ENCODE measurements at places on chromosomes 13 and 19.

DNA sequence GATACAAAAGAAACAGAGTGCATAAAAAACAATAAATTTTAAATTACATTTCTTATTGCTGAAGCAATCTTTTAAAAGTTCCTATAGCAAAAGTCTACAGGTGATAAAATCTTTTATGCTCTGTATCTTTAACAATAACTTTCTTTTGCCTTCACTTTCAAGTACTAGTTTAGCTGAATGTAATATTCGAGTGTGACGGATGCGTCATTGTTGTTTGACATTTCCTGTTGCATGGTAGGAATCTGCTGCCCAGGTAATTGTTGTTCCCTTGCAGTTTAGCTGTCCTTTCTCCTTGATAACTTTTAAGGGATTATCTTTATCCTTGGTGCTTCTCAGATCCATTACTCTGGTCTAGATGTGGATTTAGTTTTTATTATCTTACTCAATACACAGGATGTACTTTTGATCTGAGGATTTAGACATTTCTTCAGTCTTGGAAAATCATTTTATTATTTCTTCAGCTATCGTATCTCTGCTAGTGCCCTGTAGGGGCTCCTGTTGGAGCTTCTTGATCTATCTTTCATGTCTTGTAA, 2.1 kb upstream of the CPB2 start:
- no peak for DNase-seq

- peak; percentile 16 for DNase-seq
These were observed 13.6 kb downstream of the ARHGAP45 start for GRCh38 chr19:1080360-1081161.

GRCh38 chr13:50732712-50733111, 110.8 kb downstream of the DLEU7 start:
- DNase-seq, result no peak

- DNase-seq, result peak; percentile 98
These were observed at the start of gene MKNK2 for GRCh38 chr19:2050991-2051772. Gene MKNK2, minus strand, starts transcription at chr19:2051244. Its CDS starts 393 bp downstream, at chr19:2050851.

- DNase-seq, result no peak
These were observed 17.6 kb downstream of the ACOD1 start for GRCh38 chr13:76965759-76966421.

GRCh38 chr13:92187378-92187989, 789.1 kb downstream of the GPC5 start:
- no peak for DNase-seq

DNA sequence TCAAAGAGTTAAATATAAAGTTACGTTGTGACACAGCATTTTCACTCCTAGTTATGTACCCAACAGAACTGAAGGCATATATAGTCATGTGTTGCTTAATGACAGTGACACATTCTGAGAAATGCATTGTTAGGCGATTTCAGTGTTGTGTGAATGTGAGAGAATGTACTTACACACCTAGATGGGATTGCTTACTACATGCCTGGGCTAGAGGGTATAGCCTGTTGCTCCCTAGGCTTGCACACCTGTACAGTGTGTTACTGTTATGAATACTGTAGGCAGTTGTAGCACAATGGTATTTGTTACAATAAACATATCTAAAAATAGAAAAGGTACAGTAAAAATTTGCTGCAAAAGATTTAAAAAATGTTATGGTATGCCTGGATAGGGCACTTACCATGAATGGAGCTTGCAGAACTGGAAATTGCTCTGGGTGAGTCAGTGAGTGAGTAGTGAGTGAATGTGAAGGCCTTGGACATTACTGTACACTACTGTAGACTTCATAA, 89.2 kb downstream of the DHRS12 start:
- DNase-seq, result no peak

DNA sequence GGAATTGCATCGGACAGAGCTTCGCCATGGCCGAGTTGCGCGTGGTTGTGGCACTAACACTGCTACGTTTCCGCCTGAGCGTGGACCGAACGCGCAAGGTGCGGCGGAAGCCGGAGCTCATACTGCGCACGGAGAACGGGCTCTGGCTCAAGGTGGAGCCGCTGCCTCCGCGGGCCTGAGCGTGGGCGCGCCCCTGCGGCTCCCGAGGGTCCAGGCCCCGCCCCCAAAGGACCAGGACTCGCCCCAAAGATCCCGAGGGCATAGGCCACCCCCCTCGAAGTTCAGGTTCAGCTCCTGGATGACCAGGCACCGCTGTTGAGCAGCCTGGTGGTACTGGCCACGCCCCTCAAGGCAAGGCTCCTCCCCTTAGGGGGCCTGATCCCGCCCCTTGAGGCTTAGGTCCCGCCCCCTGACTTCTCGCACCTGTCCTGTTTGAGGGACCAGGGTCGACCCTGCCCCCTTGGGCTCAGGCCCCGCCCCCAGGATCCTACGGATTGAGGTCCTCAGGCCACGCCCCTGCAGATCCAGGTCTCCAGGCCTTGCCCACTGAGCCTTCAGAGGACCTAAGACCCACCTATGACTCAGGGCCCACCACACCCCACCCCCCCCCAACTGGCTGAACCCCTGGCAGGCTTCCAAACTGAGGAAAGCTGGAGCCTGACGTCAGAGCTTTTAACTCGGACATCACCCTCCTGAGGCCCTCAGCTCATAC, 43.1 kb downstream of the CYP4F22 start:
- peak; percentile 76 for DNase-seq

DNA sequence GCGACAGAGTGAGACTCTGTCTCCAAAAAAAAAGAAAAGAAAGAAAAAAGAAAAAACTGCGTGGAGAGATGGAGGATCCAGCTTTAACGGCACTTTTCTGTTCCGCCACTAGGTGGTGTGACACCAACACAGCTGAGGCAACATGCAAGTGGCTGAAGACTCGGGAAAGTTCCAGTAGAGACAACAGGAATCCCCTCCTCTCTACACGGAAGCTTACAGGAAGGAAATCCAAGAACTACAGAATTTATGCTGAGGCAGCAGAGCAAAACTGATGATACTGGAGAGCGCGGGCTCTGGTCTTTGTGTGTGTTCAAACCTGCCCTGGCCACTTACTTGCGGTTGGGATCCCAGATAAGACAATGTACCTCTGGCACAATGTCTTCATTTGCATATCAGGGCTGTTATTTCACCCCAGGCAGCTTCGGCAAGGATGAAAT, 9.9 kb downstream of the RANBP3 start:
- peak; percentile 58 for DNase-seq

DNA sequence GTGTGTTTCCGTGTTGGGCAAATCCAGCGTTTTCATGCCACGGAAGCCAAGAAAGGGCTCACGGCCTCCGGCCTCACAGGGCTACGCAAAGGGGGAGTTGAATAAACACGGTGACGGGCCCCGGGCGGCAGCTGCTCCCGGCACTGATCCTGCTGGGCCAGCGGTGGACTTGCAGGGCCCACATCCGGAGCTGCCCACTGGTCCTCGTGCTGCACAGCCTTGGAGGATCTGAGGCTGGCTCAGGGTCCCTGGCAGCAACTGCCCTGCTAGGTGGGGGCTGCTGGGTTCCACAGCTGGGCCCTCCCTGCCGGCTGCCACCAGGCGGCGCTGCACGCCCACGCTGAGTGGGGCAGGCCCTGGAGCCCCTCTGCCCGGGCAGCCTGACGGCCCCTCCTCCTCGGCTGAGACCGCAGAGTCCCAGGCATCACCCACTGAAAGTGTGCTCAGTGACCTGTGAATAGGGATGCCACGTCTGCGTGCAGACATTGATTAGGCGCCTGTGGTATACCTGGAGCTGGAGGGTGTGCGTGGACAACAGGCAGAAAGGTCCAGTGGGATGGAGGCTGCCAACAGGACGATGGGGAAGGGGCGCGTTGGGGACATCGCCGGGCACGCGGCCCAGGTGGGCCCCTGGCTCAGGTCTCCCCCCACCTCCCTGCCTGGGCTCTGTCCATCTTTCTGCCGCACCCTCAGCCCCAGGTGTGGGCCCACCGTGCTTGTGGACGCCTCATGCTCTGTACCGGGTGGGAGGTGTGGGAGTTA, 5.3 kb upstream of the HCN2 start:
- peak; percentile 70 for DNase-seq

GRCh38 chr19:13830741-13831536, 35.7 kb downstream of the ZSWIM4 start:
- DNase-seq, result no peak

GRCh38 chr13:79972066-79972569, 368.8 kb downstream of the SPRY2 start:
- DNase-seq, result no peak

GRCh38 chr19:18379803-18380747, 5.9 kb upstream of the GDF15 start:
- no peak for DNase-seq

GRCh38 chr19:48798937-48799336, 11.9 kb downstream of the BCAT2 start:
- no peak for DNase-seq

DNA sequence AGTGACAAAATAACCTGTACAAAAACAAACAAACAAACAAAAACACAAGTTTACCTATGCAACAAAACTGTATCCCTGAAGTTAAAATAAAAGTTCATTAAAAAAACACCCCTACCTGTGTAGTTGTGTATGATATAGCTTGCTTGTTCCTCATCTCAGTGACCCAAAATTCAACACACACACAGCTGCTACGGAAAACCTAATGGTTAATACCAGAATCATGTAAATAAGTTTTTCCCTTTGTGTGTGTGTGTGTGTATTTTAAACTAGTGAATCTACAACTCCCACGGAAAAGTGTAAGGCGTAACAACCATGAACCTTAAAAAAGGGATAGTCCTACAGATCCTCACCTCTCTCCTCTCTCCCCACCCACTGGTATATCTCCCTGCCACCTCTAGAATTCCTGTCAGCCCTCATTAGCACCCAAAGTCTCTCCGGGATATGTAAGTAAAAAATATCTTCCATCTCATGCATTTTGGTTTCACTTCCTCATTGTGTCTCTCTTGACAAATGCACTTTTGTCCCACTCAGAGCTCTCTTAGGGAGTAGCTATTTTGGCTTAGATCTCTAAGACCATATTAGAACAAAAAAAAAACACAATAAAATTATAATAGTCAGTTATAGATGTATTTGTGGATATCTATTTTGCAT, 2236.5 kb downstream of the PCDH9 start:
- no peak for DNase-seq

DNA sequence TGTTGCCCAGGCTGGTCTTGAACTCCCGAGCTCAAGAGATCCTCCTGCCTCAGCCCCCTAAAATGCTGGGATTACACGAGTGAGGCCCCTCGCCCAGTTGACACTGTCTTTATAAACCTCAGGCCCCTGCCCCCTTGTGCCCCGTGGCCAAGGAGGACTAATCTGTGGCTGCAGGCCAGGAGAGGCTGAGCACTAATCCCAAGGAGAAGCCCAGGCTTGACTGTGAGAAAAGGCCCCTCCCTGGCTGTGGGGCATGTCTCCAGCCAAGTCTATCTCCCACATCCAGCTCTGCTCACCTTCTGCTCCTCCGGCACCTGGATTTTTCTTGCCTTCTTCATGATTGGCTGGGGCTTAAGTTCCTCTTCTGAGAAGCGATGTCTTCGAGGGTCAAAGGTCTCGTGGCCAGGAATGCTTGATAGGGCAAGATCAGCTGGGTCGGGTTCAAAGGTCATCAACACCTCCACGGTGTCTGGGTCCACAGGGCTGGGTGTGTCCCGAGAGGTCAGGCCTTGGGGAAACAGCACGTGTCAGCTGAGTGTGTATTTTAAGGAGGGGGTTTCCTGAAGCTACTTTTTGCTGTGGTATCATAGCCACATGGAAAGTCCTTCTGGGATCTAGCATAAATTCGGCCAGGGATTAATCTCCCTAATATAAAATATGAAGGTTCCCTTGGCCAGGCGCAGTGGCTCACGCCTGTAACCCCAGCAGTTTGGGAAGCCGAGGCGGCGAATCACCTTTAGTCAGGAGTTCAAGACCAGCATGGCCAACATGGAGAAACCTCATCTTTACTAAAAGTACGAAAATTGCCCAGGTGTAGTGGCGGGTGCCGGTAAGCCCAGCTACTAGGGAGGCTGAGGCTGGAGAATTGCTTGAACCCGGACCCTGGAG, 3.8 kb downstream of the DBP start:
- no peak for DNase-seq

DNA sequence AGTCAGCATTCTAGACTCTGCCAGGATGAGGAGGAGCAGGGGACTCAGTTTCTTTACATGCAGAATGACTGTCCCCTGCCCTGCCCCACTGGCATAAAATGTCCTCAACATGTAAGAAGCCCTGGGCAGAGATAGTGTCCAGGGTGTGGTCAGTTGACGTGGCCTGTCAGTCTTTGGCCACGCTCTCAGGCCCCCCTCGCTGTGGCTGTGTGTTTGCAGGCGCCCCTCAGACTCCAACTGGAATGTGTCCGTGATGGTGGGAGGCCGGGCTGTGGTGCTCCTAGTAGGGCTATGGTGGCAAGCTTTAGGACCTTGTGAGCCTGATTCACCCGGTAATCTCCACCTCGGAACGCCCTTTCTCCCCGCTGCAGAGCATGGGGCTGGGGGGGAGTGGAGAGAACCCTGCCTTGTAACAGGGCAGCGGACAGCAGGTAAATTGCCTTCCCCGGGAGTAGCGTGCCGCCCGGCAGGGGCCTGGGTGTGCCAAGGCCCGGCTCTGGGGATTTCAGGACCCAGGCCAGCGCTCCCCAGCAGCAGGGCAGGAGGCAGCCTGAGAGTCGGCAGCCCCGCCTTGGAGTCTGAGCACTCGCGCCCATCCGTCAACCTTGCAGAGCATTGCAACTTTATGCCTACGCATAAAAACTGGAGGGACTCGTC, 62.3 kb downstream of the CHST8 start:
- DNase-seq, result no peak

DNA sequence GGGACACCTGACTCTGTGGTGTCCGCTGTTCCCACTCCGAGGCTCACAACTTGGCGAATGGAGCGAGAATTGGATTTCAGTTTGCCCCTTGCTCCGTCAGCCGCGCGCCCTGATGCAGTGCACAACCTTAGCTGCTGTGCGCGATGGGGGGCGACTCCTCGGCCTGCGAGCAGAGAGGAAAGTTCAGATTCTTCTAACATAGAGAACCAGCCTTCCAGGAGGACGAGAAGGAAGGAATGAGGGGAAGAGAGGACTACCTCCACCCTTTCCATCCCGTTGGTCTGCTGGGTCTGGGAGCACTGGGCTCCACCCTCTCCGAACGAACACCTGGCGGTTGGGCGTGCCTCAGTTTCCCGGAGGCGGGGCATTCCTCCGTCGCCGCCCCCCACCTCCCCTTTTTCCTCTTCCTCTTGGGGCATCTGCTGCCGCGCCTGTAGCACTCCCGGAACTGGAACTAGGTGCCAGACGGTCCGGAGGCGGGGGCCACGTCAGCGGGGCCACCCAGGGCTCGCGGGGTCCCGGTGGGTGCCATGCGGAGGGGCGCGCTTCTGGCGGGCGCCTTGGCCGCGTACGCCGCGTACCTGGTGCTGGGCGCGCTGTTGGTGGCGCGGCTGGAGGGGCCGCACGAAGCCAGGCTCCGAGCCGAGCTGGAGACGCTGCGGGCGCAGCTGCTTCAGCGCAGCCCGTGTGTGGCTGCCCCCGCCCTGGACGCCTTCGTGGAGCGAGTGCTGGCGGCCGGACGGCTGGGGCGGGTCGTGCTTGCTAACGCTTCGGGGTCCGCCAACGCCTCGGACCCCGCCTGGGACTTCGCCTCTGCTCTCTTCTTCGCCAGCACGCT, at the start of gene KCNK6:
Gene KCNK6 (plus strand): TSS at position 425 of the 838 bp plus-strand sequence. CDS start 106 bp downstream, at position 531.
- peak; percentile 49 for DNase-seq

DNA sequence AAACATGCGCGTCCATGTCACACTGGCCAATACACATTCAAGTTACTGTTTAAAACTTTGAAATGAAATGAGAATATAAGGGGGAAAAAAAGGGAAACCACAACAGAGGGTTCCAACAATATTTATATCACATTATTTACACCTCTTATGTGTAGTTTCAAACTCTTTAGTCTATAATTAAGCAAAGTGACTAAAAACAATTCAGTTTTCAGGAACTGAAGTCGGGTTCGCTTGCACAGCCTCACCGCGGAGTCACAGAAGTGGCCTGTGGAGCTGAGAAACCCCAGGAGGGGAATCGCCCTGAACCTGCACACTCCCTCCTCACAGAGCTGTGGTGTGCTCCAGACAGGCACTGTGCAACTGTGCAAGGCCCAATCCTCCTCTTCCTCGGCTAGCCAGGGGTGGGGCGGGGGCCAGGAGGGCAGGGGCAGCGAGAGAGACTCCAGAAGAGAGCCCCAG, 75.9 kb downstream of the STK24 start:
- DNase-seq, result no peak

Measured in stimulated activated naive CD8-positive, alpha-beta T cell treated with anti-CD3 and anti-CD28 coated beads, Interleukin-15, amount 100 ng/mL, for 72 hours (primary cell).